ENCODE measurements at places on chromosomes 13 and 19.

DNA sequence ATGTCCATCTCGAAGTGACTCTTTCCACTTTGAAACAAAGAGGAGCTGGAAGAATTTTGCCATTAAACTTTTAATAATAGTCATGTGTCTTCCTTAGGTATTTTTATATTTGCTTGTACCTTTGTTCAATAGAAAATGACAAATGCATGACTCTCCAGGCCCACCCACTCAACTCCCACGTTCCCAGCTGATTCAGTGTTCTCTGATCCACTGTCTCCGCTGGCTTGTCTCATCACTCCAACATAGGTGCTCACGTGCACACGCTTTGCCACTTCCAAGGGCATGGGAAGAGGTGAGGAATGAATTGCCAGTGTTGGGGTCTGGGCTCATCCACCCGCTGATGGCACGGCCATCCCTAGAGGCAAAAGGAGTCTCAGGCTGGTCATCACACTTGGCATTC lies 24.5 kb downstream of the RASL11A start:
- DNase-seq, result no peak

DNA sequence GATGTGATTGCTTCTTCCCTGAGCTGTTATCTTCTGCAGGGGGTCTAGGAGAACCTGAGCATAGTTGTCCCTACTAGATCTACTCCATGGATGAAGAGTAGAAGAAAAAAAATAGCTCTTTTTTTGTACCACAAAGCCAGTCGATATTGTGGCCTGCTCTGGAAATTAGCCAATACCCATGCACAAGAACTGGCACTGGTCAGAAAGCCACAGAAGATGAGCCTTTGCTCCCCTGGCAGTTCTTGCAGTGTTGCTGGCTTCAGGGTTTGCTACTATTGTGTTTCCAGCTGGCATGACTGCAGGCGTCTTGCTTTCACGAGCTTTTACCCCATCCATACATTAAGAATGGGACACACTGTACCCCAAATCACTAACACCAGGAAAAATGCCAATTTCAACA lies 547.7 kb upstream of the KLF12 start:
- no peak for DNase-seq

- peak; percentile 40 for DNase-seq
Observed at GRCh38 chr19:17235300-17235970, 9.4 kb downstream of the OCEL1 start.

GRCh38 chr19:50565984-50566903 lies 2.0 kb downstream of the LRRC4B start:
- no peak for DNase-seq

- DNase-seq, result no peak
Observed at GRCh38 chr13:27599845-27600553, 20.3 kb downstream of the LNX2 start.

GRCh38 chr13:43883631-43884030 lies 3.9 kb downstream of the LACC1 start:
- no peak for DNase-seq

GRCh38 chr19:39265321-39265916 lies 2.8 kb upstream of the IFNL2 start:
- DNase-seq, result no peak

DNA sequence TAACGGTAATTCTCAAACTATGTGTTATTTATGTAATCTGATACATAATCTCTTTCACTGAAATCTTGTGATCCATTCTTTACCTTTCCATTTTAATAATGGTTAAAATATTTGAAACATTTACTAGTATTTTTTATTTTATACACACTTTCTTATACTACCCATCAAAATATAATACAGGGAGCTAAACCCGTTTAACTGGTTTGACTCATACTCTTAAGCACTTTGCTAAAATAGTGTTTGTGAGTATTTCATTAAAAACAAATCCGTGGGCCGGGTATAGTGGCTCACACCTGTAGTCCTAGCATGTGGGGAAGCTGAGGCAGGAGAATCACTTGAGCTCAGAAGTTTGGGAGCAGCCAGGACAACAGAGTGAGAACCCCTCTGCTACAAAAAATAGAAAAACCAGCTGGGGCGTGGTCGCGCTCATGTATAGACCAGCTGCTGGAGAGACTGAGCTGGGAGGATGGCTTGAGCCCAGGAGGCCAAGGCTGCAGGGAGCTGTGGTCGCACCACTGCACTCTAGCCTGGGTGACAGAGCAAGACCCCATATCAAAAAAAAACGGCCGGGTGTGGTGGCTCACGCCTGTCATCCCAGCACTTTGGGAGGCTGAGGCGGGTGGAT lies 43.8 kb upstream of the DCUN1D2 start:
- DNase-seq, result no peak

DNA sequence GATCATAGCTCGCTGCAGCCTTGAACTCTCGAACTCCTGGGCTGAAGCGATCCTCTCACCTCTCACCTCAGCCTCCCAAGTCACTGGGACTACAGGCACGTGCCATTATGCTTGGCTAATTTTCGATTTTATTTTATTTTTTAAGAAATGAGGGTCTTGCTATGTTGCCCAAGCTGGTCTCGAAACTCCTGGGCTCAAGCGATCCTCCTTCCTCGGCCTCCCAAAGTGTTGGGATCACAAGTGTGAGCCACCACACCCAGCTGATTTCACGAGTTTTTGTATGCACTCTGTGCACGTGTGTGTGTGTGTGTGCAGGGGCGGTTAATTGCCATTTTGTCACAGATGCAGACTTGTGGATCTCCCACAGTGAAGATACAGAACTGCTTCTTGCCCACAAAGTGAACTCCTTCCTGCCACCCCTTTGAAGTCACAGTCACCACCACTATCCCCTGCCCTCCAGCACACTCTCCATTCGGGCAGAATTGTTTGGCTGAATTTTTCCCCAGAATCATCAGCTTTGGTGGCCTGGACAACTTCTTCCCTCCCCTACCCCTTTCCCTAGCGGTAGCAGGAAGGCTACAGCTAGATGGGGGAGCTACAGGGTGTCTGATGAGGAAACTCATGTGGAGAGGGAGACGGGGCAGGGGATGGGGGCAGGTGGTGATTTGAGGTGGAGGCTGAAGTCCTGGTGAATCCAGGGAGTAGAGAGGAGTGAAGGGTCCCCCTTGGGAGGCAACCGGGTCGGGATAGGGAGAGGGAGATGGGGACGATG lies 59.6 kb downstream of the CELF5 start:
- DNase-seq, result no peak

DNA sequence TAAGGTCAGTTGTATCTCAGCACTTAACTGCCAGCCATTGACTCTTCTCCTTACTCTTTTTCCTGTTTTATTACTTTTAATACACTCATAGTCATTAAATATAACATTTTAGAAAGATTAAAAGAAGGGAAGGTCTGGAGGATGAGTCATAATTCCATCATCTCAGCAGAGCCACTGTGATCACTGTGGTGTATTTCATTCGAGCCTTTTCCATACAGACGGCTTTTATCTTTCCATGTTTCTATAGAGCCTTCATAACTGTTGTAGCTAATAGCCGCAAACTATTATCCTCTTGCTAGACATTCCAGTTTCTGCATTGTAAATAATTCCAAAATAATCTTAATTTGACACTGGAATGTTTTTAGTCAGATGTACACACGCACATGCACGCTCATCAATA lies 4.7 kb upstream of the FLT1 start:
- no peak for DNase-seq

- DNase-seq, result no peak
Observed at GRCh38 chr13:22061371-22061805, 390.5 kb downstream of the FGF9 start.

DNA sequence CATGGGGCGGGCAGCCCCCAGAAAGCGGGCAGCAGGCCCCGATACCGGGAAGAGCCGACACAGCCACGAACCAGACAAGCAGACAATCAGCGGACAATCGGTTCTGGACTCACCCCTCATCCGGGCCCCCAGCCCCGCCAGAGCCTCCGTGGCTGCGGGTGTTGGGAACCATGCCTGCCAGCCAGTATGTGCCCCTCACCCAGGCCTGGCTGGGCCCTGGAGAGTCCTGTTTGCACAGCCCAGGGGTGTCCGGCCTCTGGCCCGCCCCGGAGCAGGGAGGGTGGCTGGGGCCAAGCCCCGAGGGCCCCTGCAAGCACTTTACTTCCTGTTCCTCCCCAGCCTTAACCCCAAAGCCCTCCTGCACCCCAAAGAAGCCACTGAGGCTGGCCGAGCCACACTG lies 7.8 kb downstream of the PODNL1 start:
- no peak for DNase-seq

- no peak for DNase-seq
Observed at GRCh38 chr19:35545855-35546381, 492 bp downstream of the TMEM147 start.

- DNase-seq, result no peak
Observed at GRCh38 chr13:35449821-35450220, 26.7 kb downstream of the MAB21L1 start.

GRCh38 chr13:20121159-20121525 lies 39.7 kb downstream of the GJA3 start:
- DNase-seq, result no peak

DNA sequence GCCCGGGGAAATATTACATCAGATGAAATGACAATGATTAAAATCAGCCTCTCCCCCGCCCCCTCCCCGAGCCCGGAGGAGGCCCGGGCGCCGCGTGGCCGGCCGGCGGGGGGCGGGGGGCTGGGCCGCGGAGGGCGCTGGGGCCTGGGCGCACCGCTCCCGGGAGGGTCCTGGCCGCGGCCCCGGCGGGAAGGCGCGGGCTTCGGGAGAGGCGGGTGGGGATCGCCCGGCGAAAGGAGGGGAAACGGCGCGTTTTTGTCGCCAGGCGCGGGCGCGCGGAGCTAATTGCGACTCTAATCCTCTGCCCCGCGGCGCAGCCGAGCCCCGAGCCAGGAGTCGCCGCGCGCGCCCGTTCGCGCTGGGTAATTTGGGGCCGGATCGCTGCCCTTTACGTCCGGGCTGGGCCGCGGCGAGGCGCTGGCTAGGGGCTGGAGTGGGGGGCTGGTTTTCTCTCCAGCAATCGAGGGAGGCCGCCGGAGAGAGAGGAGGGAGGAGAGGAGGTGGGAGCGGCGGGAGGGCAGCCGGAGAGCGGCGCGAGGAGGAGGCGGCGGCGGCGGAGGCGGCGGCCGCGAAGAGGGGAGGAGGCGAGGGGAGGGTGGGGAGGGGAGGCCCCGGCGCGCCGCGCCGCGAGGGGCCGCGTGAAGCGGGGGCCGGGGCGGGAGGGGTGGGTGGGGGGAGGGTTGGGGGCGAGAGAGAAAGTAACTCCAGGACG lies at the start of gene KCTD15:
KCTD15 (plus strand) TSS at position 707 of the 712 bp plus-strand sequence. CDS start 3,585 bp downstream, outside the sequence.
- no peak for DNase-seq

- peak; percentile 47 for DNase-seq
Observed at GRCh38 chr13:49495783-49496762, at the start of gene PHF11. TSS of gene PHF11 (plus strand) at chr13:49495953. CDS start at chr13:49496002, 49 bp downstream.

GRCh38 chr19:6970021-6970420 lies 51.2 kb downstream of the MBD3L2B start:
- peak; percentile 60 for DNase-seq

DNA sequence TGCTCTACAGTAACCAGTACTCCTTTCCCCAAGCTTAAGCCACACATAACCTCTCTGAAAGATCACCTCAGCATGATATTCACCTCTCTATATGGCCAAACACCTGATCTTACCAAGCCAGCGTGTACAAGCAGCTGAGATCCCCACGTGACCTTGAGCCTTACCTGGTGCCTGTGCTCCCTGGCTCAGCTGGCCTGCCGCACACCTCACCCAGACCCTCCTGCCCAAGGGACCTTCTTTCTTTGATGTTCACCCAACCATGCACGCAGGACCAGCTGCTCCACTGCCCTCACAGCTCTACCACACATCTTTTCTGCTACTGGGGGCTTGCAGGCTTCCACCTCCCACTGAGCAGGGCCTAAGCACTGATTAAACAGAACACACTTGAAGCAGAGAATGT lies 9.0 kb downstream of the DHRS12 start:
- DNase-seq, result no peak

DNA sequence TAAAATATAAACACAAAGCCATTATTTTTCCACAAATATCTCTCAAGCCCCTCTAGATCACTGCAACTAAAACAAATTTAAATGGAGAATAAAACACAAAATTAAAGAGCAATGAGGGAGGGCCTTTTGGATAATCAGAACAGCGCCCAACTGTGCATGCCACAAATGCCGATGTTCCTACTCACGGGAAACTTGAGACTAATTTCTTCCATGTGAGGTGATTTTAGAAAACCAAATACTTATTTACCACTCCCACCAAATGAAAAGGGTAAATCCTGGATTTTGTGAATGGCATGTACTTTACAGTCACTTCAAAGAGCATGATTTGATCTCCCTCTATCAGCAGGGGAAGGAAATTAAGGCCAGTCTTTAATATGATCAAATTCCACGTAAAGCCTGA lies 74.8 kb downstream of the SLC7A1 start:
- DNase-seq, result no peak

DNA sequence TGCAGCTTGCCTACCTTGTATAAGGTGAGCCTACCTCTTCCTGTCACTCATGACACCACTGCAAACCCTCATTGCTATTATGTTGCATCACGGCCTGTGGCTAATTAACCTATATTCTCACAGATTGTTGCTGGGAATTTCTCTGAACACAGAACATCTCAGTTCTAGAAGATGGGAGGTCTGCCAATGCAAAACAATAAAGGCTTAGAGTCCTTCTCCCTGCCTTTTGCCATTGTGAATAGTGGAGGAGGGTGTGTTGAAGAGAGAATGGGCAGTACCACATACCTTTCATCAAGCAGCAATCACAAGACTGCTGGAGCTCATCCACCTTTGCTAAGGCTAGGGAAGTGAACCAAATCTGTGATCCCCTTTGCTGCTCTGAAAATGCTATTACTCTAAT lies 34.4 kb downstream of the WDFY2 start:
- DNase-seq, result no peak

DNA sequence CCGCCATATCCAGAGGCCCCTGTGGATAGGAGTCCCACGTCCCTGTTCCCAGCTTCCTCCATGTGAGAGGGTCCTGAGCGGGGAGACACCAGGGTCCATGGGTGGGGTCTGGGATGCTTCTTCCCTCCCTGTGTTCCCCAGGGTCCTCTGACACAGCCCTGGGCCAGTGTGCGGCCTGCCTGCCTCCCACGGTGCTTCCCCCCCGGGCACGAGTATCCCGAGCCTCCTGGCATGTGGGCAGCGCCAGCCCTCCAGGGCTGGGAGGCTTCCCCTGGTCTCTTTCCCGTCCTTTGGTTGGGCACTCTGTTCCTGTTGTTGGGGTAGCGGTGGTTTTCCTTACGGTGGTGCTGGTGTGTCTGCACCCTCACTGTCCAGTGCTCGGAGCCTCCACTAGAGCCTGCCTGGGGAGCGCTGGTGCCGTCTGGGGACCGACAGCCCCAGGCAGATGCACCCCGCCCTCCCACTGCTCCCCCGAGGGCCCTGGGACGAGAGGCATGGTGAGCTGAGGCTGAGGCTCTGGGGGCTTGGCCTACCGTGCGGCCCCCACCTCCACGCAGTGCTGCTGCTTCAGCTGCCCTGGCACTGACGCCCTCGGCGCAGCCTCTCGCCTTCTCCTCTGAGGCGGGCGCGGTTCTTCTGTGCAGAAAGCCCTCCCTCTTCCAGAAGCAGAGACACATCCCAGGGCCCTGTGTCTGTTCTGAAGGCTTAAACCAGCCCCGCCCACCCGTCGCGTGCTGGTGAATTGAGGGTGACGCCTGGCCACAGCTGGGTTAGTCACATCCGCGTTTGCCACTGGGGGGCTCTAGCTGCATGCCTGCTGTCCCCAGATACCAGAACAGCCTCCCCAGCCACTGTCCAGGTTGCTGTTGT lies 27.9 kb downstream of the PLEKHJ1 start:
- no peak for DNase-seq

DNA sequence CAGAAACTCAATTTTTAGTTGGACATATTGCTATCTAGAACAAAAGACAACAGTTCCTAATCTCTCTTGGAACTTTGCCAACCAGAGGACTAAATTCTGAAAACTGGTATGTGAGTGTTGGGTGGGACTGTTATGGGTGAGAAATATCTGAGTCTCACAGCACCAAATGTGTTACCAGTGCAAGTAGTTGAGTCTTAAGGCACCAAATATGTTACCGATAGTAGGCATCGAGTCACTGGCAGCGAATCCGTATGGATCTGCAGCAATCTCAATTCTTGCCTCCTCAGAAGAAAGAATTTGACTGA lies 575.2 kb downstream of the DACH1 start:
- no peak for DNase-seq

Data from GF-D8 (cell line).